ENCODE measurements at places on chromosomes 11 and 22.

DNA sequence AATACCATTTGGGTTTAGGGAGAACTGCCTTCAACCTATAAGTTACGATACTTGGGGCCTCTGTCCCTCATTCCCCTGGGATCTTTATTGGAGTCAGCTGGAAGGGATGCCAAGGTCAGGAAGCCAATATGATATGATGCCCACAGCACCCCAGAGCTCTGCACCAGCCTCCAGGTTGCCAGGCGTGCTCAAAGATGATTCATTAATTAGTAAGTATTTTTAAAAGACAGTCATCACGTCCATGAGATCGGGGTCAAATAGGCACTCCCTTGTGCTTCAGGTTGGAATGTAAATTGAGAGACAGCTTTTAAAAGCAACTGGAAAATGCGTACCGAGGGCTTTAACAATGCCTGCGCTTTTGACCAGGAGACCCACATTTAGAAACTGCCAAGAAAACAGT is 57.0 kb upstream of the CD5 start:
- no peak for DNase-seq

DNA sequence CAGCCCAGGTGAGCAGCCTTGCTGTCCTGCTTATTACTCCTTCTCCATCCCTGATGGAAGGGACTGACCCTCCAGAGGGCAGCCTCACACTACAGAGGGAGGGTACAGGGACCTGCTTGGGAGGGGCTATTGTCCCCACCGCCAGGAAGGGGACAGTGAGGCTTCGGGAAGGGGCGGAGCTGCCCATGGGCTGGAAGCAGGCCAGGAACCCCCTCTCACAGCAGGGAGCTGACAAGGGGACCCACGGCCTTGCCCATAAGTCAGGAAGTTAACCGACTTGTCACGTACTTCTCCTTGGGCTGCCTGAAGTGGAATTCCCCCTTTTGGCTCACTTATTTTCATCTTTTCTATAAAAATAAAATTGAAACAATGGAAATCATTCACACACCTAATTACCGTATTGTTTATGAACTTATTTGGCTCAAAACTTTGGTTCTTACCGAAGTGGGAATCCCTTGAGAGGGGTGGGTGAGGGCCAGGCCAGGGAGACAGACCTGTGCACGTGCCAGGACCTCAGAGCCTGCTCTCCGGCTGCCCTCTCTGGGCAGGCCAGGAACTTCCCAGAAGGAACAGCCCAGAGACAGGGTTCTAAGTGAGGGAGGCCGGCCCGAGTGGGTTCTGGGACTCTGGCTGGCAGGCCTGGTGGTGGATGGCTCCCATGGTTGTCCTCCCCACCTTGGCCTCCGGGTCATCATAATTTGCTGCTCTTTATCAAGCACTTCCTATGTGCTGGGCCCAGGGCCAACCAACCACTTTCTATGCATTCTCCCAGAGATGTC is 5.8 kb downstream of the MGAT3 start:
- DNase-seq = no peak

- no peak for DNase-seq
These were observed 65.5 kb downstream of the EMSY start for GRCh38 chr11:76510060-76511047.

DNA sequence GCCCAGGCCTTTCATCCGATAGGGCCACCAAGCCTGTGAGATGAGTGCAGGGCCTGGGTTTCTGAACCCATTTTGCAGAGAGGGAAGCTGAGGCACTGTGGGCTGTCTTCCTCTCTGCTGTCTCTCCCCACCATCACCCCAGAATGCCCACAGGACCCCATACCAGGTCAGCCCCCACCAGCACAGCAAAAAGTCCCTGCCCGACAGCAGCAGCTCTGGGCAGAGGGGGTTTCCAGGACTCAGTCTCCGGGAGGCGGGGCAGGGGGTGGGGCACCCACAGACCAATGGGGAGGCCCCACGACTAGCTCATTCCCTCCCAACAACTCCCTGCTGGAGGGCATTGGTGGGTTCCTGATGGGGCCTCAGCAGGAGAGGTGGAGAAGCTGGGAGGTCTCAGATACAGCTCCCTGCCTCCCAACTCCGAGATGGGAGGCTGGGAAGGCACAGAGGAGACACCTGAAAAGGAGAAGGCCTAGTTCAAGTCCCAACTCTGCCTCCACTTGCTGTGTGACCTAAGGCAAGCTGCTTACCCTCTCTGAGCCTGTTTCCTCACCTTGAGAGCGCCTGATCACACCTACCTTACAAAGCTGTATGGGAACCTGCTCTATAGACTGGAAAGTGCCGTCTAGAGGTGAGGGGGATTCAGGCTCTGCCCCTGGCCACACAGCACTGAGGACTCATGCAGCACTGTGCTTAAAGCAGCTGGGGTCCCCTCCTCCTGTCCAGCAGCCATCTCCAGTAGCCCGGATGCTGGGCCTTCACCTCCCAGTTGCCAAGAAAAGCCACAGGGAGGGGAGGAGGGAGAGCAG is 3.5 kb downstream of the CBX7 start:
- no peak for DNase-seq

DNA sequence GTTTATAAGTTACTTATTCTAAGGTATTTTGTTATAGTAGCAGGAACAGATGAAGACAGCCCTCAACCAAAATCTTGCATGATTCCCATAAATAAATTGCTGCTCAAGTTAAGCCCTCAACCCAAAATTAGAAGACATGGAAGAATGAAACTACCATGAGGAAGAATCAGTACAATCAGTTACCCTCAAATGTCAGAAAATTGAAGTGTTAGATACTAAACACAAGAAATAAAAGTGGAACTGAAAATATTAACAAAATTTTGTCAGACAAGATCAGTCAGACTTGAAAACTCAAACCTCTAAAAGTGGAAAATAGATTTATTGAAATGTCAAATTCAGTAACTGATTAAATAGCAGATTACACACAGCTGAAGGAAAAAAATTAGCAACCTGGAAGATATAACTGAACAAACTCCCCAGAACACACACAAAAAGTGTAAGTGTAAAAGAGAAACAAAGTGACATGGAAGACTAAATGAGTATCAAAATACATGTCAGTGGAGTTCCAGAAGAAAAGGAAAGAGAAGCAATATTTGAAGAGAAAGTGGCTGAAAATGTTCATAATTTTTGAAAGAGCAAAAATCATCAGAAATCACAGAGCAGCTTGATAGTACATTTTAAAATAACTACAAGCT is 49.5 kb upstream of the GNAZ start:
- no peak for DNase-seq
